ENCODE measurements at places on chromosomes 7 and 10.

- DNase-seq: no peak
These were observed 234.3 kb downstream of the SH2D4B start for GRCh38 chr10:80771902-80772555.

GRCh38 chr7:45001138-45001694 lies 1.2 kb downstream of the CCM2 start:
- DNase-seq: peak; percentile 64

DNA sequence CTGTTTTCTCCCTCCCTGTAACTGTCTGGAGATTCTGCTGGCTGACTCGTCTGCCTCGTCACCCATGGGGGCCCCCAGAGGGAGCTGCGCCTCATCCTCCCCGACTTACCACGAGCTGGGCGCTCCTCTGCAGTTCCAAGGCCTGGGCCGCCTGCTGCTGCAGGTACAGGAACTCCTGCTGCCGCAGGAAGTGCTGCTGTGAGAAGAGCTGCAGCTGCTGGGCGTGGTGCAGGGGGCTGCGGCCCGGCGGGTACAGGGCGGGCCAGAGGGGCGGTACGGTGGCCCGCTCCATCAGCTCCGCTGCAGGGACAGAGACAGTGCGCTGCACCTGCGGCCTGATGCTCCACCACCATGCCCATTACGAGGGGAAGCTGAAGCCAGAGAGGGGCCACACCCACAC lies 47.7 kb downstream of the TNRC18 start:
- DNase-seq: no peak

GRCh38 chr7:96299496-96299895 lies 22.4 kb downstream of the SLC25A13 start:
- DNase-seq: no peak

DNA sequence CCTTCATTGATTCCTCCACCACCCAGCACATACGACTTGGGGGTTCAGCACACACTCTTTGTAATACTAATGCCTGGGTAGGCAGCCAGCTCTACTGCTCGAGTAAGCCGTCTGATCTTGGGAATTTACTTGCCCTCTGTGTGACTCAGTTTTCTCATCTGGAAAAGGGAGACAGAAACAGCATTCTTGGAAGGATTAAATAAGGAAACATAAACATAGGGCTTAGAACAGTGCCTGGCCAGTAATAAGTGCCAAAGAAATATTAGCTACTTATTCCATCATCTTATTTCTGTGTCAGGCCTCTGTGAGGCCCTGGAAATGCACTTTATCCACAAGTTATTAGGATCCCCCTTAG lies 130.1 kb downstream of the TNS3 start:
- no peak for DNase-seq

GRCh38 chr7:32611201-32612099 lies 116.2 kb downstream of the AVL9 start:
- DNase-seq: no peak

DNA sequence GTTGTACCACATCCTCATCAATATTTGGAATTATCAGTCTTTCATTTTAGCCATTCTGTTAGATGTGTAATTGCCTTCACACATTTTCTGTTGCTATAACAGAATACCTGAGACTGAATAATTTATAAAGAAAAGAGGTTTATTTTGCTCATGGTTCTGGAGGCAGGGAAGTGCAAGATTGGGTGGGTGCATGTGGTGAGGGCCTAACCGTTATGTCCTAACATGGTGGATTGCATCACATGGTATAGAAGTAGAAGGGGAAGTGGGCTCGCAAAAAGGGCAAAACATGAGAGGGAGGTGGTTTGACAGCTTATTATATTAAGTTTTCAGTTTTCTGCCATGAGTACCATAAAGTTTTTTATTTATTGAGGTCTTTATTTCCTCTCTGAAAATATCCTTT lies 452.0 kb downstream of the ARL4A start:
- DNase-seq: no peak

- DNase-seq: no peak
These were observed 40.9 kb downstream of the MYO3A start for GRCh38 chr10:25974897-25975459.

- no peak for DNase-seq
These were observed 92.8 kb downstream of the ZRANB1 start for GRCh38 chr10:125034675-125035074.

DNA sequence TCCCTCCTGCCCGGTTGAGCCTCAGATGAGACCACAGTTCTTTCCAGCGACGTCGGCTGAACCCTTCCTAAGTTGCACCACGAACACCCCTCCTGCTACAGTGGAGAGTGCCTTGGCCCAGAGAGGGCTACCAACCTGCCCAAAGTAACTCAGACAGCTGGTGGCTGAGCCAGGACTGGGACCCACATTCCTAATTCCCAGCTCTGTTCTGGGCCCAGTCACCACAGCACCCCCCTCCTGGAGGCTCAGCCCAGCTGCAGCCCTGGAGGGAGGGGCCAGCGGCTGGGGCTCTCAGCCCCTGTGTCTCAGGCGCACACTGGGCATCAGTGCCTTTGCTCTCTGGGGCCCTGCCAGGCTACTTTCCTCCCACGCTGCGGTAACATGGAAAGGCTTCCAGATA lies 10.6 kb downstream of the ATP6V1F start:
- DNase-seq: no peak

GRCh38 chr7:121547544-121548092 lies 151.5 kb upstream of the FAM3C start:
- DNase-seq: no peak

GRCh38 chr10:128833671-128834070 lies 633.4 kb upstream of the MGMT start:
- DNase-seq: no peak

GRCh38 chr10:123972481-123973401 lies 81.1 kb upstream of the CPXM2 start:
- no peak for DNase-seq

DNA sequence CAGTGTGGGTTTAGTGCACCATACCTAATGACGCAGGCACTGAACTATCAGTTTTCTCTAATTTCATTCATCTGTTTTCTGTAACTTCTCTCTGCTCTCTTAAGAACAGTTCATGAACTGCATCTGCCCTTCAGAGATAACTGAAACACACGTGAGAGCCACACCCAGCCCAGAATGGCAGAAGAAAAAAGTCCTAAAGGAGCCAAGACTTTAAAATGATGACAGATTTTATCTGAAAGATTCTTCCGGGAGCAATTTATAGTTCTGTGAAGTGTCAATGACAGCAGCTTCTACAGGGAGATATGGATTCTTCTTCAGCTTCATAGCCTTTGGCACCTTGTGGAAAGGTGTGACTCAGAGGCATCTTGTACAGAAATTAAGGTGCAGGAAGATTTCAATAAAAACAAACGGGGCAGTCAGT lies 211.5 kb upstream of the SLC26A5 start:
- DNase-seq: no peak

DNA sequence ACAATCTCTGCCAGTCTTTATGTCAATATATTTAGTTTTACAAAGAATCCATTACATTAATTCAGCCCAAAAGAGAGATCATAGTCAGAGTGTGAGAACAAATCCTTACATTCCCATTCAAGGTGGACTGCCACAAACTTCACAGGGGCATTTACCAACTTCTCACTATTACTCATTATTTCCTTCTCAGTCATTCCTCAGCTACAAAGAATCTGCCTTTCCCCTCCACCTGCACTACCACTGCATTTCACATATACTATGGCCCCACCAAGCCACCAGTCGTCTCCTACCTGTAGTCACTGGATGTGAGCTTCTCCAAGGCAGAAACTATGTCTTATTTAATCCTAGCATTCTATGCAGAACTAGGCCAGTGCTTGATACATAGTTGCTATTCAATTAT lies 94.3 kb downstream of the USP6NL start:
- no peak for DNase-seq

DNA sequence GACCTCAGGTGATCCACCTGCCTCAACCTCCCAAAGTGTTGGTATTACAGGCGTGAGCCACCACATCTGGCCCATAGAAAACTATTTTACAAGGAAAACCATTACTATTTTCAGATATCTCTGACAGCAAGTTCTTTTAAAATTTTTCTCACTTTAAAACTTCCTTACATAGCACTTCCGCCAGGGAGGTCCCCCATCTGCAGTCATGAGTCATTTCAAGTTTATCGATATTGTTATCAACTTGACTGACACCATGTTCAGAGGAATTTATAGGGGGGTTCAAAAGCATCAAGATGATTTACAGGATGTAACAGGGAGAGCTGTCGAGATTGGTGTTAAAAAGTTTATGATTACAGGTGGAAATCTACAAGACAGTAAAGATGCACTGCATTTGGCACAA lies 88.8 kb downstream of the NRBF2 start:
- no peak for DNase-seq

- DNase-seq: no peak
These were observed 2.1 kb downstream of the SP8 start for GRCh38 chr7:20784388-20785156.

DNA sequence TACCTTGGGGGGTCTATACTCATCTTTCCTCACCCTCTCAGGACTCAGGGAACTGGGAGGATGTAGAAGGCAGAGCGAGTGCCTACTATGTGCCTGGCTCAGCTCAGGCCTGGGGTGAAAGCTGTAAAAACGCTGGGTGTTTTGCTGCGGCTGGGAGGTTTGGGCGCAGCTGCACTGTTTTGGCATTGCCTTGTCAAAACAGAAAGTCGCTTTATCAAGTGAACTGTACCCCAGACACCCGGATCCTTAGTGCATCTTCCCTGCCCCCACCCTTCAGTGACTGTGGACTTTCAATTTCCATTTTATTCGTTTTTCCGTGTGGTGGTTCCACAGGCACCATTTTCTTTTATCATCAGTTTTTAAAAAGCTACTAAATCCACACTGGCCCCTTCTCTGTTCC lies 86.7 kb upstream of the ZNF716 start:
- no peak for DNase-seq

DNA sequence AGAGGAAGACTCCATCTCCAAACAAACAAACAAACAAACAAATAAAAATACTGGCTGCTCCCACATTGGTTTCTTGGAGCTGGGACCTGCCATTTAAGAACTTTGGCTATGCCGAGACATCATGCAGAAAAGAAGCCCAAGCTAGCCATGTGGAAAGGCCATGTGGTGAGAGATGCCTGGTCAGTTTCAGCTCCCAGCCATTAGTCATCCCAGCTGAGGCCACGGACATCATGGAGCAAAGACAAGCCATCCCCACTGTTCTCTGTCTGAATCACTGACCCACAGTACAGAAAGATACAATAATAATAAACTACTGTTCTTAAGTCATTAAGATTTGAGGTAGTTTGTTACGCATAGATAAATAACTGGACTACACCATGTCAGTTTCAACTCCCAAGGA lies 70.0 kb upstream of the PCBD1 start:
- no peak for DNase-seq

DNA sequence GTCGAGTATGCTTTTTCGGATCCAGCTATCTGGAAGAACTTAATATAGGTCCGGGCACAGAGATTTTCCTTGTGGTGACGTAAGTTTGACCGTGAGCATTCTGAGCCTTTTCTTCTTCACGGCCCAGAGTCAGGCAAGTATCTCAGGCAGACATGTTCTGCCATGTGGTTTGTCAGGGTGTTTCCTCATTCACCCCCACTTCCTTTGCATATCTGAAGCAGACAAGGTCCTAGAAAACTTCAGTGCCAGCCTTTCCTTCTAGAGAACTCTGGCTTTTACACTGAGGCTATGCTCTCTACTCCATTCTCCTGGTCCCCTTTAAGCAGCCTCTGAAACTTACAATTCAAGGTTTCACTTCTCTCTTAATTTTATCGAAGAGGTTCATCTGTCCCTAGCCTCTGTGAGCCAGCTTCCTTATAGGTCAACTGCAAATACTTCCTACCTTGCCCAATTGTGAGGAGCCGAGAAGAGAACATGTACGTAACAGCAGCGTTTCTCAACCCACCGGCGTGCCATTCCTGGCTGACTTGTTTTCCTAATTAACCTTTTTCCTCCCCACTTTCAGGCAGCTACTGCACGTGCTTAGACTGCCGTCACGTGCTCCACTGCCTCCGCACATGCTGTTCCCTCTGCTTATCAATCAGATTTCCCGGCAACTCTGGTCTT lies 47.3 kb downstream of the CDCA7L start:
- DNase-seq: no peak

GRCh38 chr7:379456-380138 lies 89.6 kb downstream of the FOXL3 start:
- DNase-seq: no peak

DNA sequence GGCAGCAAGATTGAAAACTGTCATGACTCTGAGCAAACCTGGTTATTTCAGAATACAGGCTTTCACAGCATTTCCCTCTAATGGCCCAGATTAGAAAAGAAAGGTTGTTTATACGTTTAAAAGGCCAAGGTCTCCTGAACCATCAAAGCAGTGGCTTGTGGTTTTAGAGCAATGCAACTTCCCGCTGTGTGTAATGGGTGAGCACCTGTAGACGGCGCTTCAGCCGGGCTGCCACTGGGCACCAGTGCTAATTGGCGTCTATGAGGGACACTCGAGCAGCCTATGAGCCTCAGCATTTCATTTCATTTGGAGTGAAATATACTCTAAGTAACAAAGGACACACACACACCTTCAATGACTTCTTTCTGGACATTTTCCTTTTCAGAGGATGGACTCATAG lies 671.0 kb upstream of the FZD8 start:
- DNase-seq: no peak

GRCh38 chr10:60368875-60369546 lies 20.7 kb downstream of the ANK3 start:
- DNase-seq: no peak

GRCh38 chr7:149872419-149873073 lies 1.2 kb upstream of the ATP6V0E2 start:
- DNase-seq: no peak

- DNase-seq: no peak
These were observed 49.1 kb downstream of the RAB11FIP2 start for GRCh38 chr10:117997673-117998072.

DNA sequence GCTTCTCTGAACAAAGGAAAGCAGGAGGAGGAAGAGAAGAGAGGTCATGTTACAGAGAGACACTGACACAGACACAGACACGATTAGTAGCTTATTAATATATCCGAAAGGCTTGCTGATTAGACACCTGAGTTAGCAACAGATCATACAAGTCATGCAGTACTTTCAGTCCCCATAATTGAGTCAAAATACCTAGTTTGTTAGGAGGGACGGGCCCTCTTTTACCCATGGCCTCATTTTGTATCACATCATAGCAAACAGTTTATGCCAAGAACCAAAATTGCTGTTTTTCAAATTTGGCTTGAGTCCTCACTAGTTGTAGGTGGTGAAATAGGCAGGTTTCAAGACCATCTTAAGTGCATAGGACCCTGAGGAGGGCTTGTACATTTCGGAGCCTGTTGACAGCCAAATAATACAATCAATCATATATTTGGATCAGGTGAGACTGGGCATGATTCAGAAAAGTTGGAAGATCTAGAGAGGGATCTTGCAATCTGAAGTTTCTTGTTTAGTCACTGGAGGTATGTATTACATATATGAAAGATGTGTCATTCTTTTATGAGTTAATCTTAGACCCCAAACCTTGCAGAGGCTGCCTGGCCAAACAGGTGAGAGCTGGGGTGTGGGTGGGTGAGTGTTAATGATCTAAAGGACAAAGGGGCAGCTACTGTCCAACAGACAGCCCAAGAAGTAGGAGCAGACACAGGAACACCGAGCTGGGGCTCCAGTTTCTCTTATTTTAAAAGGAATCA lies 65.4 kb downstream of the PRPF18 start:
- DNase-seq: no peak
